HS-5 (cell line): ENCODE measurements at places on chromosomes 1 and 21.

DNA sequence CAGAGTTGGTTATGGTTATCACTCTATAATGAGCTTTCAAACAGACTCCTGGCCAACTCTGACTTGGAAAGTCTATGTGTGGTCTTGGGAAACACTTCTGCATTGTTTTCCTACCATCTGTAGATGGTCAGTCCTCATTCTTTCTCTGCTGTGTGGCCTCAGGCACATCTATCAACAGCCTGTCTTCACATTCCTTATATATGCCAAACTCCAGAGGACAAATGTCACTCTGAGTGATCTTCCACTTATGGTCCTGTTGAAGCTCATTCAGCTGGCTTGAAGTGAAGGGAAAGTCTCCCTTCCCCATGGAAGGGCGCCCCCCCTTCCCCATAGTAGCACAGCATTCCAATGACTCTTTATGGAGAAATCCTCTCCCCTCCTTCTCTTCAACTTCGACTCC lies 58.7 kb downstream of the VANGL2 start:
- DNase-seq = no peak

GRCh38 chr1:99365141-99365540 lies 100.8 kb downstream of the PLPPR4 start:
- no peak for DNase-seq

GRCh38 chr1:9006956-9007615 lies 19.1 kb downstream of the SLC2A7 start:
- DNase-seq = no peak

GRCh38 chr1:43440358-43440757 lies 13.4 kb downstream of the HYI start:
- DNase-seq = no peak

- DNase-seq = peak; percentile 68
These were observed 18.9 kb upstream of the SCAF4 start for GRCh38 chr21:31750843-31751242.

DNA sequence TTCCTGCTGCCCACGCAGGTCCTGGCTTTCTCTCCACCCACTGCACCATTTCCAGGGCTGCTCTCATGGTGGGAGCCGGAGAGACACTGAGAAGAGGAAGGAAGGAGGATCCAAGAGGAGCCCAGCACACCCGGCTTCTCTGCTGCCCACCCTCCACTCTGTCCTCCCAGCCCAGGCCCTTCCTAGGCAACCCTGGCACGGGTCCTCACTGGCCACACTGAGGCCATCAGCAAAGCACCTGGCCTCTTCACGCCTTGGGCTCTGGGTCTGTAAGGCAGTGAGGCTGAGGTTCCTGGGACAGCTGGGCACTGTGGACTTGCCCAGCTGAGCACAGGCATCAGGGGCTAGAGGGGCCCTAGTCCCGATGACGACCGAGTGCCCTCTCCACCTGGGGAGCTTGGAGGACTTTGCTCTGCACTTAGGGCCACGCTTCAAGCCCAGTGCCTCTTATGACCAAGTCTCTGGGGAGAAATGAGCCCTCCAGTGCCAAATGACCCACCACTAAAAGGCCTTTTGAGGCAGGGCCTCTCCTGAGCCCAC lies 43.1 kb downstream of the PDE9A start:
- DNase-seq = no peak

GRCh38 chr1:101613546-101613945 lies 376.7 kb downstream of the S1PR1 start:
- DNase-seq = peak; percentile 10

DNA sequence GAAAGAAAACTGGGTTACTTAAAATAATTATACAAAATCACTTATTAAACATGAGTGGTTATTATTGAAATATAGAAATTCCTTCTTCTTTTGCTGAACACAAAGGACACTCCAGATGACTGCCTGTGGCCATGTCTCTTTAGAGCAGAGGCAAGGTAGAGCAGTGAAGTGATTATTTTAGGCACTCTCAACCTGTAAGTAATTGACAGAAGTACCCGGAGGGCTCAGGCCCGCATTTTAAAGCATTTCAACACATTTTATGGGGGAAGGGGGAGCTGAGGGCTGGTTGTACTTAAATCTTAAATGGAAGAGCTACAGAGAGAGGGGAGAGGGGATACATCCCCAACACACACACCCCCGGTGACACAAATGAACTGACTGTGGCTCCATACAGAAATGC lies 10.2 kb downstream of the OSCP1 start:
- DNase-seq = no peak

- no peak for DNase-seq
These were observed 593.1 kb upstream of the USP24 start for GRCh38 chr1:55808263-55808662.

DNA sequence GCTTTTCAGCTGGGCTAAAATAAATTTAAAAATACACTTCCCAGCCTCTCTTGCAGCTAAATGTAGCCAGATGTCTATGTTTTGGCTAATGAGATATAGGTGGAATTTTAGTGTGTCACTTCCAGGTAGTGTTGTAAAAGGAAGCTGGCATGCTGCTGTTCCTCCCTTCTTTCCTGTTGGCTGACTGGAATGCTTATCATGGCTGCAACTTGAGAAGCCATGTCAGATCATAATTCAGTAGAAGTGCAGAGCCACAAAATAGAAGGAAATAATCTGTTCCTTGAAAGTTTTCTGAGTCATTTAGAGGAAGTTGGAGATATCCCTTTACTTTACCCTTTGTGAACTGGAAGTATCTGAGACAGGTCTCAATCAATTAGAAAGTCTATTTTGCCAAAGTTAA lies 10.9 kb upstream of the RBM15 start:
- no peak for DNase-seq

- no peak for DNase-seq
These were observed 13.9 kb downstream of the NT5C1A start for GRCh38 chr1:39657923-39658485.

- DNase-seq = no peak
These were observed 65.2 kb upstream of the GJA8 start for GRCh38 chr1:147837129-147837963.

GRCh38 chr1:205916541-205916940 lies 26.7 kb downstream of the SLC26A9 start:
- DNase-seq = no peak

GRCh38 chr1:84168783-84169182 lies 24.7 kb downstream of the PRKACB start:
- no peak for DNase-seq

DNA sequence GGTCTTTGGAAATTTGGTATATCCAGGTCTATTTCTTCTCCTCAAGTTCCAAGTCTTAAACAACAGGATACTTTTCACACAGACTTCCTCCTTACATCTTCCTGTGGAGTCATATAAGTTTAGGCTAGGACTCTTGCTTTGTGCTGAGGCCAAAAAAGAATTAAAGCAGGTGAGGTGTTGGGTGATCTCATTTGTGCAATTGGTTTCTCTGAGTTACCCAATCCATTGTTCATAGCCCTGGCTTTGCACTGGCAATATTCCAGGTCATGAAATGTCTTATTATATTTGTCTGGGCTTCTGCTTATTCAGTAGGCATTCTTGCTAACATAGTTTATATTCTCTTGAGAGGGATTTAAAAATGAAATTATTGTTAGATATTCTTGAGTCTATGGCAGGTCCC lies 14.1 kb upstream of the KIAA0040 start:
- no peak for DNase-seq

- no peak for DNase-seq
These were observed 161.7 kb downstream of the ROR1 start for GRCh38 chr1:63935553-63935952.

DNA sequence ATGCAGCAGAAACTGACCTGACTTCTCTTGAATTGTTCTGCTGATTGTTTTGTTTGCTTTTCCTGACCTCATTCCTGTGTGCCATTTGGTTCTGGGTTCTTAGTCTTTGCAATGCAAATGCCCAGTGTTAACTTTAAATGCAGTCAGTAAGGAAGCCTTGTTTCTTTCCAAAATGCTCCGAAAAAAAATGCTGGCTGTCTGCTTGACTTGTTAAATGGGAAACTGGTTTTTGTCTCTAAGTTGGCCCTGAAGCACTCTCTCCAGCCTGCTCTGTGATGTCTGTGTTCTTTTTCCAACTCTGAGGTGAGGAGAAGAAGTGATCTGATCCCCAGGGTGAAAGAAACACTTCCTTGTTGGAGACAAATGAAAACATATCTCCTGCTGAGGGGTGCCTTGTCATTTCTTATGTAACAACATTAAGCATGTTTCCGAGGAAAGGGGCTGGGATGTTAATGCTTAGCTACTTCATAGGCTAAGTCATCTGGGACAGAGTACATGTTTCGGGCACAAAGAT lies 256.3 kb upstream of the ADGRL4 start:
- DNase-seq = no peak
